ENCODE measurements at places on chromosomes 6 and 20.
A peak's percentile ranks its signal among the peaks of the same experiment; 100 is the strongest.

DNA sequence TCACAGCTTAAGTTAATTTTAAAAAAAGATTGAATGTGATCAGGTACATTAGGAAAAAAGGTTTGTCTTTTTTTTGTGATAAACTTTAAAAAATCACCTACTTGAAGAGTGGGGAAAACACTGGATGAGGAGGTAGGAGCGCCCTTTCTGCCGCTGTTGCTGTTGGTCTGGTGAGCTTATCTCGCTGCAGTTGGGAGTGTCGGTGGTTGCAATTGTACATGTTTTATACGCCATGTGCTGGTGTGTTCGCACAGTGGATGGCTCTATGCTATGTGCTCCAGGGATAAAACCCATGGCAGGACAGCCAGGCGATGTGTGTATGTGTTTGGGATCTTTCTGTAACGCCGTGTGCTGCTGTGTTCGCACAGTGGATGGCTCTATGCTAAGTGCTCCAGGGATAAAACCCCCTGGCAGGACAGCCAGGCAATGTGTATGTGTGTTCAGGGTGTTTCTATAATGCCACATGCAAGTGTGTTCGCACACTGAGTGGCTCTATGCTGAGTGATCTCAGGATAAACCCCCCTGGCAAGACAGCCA lies 1.7 kb downstream of the SLC22A3 start:
- no peak for DNase-seq

GRCh38 chr6:12228447-12229146 lies 61.6 kb upstream of the EDN1 start:
- DNase-seq = no peak

DNA sequence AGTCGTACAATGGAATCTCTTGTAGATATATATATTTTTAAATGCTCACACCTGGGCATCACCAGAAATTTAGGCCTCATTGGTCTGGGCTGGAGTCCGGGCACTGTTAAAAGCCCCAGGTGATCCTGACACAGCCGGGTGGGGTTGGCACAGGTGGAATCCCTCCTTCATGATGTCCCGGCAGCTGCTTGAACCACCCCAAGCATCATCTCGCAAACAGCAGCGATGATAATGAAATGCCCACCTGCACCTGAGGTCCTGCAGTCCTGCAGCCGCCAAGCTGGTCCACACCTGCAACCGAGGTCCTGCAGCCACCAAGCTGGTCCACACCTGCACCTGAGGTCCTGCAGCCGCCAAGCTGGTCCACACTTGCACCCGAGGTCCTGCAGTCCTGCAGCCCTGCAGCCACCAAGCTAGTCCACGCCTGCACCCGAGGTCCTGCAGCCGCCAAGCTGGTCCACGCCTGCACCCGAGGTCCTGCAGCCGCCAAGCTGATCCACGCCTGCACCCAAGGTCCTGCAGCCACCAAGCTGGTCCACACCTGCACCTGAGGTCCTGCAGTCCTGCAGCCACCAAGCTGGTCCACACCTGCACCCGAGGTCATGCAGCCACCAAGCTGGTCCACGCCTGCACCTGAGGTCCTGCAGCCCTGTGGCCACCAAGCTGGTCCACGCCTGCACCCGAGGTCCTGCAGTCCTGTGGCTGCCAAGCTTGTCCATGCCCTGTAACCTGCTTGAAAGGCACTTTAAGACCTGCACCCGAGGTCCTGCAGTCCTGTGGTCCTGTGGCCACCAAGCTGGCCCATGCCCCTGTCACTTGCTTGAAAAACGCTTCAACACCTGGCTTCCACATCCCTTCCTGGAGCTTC lies 261.2 kb downstream of the DLL1 start:
- DNase-seq = no peak

DNA sequence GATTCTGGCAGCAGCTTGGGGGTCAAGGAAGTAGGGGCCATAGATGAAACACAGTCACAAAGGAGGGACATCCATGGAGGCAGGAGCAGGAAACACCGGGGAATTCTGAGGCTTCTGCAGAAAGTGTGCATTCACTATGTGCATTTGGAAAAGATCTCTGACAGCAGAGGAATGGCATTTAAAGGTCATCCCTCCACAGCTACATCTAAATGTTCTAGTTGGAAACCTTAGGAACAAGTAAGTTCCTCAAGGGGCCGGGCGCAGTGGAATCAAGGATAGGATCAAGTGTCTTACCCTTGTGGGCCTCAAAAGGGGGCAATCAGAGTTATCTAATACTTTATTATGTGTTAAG lies 8.8 kb downstream of the C6orf136 start:
- DNase-seq = no peak

DNA sequence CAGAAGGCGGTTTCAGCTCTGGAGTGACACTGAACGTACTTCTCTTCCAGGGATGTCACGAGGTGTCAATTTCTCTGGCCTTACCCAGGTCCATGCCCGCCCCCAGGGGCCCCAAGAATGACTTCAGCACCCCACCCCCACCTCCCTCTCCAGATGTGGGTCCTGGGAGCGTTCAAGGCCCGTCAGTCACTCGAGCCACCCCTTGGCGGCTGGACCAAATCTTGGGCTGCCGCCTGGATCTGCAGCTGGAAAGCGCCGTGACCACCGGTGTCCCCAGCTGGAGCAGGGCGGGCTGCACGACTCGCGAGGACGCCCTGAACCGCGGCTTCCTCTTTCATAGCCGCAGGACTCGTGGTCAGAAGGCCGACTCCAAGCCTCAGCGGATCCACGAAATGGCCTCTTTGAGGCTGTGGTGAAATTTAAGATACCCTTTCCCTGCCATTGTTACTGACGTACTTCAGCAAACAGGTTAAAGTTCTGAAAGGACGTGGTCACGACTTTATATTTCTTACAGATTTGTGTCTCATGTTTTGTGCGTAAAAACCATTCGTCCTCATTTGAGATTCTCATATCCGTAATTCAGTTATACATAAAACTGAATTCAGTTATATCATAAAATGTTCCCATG lies 29.3 kb downstream of the TRIM38 start:
- peak; percentile 70 for DNase-seq

- peak; percentile 82 for DNase-seq
Observed at GRCh38 chr6:138227316-138227781, 9.1 kb upstream of the PBOV1 start.

GRCh38 chr20:22795871-22796270 lies 211.5 kb upstream of the FOXA2 start:
- peak; percentile 85 for DNase-seq

DNA sequence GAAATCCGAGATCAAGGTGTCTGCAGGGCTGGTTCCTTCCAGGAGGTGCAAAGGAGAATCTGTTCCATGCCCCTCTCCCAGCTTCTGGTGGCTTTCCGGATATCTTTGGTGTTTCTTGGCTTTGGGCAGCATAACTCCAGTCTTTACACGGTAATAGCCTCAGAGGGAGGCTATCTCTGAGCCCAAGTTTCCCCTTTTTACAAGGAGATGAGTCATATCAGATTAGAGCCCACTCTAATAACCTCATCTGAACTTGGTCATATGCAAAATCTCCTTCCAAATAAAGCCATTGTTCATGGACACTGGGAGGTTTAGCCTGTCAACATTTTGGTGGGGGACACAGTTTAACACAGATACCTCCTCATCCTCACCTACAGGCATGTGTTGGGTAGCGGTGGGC lies 213.7 kb downstream of the ATXN1 start:
- no peak for DNase-seq

- no peak for DNase-seq
Observed at GRCh38 chr6:148955441-148955840, 208.6 kb downstream of the UST start.

GRCh38 chr6:154427446-154427845 lies 70.8 kb upstream of the IPCEF1 start:
- no peak for DNase-seq

- DNase-seq = no peak
Observed at GRCh38 chr6:91573826-91574416, 987.0 kb upstream of the MAP3K7 start.

DNA sequence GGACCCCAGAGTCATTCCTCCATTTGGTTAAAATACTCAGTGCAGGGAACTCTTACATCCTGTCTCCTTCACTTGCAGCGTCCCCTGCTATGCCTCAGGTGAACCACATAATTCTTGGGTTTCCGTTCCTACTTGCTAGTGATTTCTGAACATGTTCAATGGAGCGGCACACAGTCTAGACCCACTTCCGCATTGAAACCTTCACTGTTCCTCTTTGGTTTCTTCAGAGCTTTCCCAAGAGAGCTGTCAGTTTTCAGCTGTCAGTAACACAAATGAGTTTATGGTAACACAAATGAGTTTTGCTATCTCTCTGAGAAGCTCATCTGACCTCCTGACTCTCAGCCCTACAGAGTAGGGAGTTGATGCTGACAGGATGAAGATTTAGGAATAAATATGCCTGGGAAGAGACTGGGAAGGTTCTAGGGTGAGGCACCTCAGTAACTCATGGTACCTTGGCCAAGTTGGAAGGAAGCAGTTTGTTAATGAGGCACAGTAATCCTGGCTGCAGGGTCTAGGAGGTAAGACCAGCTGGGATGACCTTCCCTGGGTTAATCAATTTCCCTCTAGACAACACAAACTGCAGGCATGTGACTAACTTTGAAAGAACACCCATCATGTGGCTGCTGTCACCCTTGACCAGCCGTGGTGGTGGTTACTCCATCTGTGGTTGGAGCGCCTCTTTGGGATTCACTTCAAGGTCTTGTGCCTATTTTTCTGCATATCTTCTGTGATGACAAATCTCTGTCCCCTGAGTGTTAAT lies 5.4 kb downstream of the SYS1 start:
- DNase-seq = no peak

GRCh38 chr20:59809630-59810448 lies 123.6 kb downstream of the SYCP2 start:
- no peak for DNase-seq

- DNase-seq = peak; percentile 72
Observed at GRCh38 chr6:22146931-22147701, 149.7 kb downstream of the PRL start.

DNA sequence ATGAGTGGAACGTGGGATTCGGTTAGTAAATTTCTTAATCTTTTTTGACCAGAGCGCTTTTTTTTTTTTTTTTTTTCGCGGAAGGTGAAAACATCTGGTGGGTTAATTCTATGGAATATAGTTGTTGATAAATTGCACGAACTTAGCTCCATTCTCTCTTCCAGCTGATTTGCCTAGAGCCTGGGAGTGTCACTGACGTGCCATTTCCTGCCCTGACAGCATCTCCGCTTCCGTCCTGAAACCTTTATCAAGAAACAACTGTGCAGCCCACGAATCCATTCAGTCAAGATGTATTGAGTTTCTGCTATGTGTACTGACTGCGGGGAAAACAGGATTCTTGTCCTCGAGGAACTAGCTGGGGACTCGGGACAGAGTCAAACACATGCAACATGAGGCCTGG lies 59.5 kb upstream of the TGM3 start:
- DNase-seq = no peak

DNA sequence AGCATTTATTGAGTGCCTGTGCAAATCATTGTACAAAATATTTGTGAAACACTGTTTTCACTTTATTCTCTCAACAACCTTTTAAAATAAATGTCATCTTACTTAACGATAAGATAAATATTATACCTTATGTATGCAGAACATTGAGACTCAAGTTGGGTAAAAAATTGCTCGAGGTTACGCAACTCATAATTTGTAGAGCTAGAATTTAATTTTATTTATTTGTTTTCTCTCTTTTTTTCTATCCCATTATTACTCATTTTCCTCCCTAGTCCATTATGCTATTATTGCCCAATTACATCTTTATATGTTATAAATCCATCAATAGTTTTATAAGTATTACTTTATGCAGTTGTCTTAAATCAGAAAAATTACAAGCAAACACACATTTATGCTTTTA lies 77.4 kb upstream of the ELOVL5 start:
- DNase-seq = no peak

- DNase-seq = no peak
Observed at GRCh38 chr6:6176127-6176526, 144.3 kb downstream of the F13A1 start.

DNA sequence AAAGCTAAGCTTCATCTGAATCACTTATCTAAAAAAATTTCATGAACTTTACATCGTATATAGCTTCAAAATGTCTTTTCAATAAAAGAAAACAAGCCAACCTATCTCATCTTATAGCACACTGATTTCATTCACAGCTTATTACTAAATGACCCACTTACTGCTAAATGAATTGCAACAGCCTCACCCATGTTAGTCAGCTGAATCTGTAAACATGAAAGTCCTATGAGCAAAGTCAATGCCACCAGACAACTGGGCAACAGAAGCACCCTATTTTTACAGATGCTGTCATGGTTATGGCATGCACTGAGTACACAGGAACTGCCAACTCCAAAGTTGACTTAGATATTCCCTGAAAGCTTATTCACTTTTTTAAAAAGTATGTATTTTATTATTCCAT lies 41.2 kb upstream of the DST start:
- DNase-seq = peak; percentile 84

DNA sequence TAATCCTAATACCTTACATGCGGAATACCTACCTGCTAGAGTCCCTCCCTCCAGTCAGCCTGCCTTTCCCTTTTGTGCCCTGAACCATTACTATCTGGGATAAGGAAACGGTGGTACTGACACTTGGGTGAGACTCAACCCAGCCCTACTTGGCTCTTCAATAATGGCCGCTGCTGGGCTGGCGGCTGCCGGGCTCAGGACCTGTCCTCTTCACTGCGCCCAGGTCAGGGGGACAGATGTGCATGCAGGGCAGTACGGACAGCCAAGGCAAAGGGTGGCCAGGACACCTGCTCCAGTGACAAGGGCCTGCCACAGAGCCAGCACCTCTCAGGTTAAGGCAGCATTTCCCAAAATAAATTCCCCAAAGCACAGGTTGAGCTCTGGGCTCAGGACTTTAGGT lies 29.9 kb downstream of the UBE2V1 start:
- no peak for DNase-seq

- DNase-seq = no peak
Observed at GRCh38 chr6:114080891-114081510, 110.1 kb upstream of the HDAC2 start.

GRCh38 chr6:5670811-5671561 lies 335.7 kb downstream of the NRN1 start:
- peak; percentile 73 for DNase-seq

DNA sequence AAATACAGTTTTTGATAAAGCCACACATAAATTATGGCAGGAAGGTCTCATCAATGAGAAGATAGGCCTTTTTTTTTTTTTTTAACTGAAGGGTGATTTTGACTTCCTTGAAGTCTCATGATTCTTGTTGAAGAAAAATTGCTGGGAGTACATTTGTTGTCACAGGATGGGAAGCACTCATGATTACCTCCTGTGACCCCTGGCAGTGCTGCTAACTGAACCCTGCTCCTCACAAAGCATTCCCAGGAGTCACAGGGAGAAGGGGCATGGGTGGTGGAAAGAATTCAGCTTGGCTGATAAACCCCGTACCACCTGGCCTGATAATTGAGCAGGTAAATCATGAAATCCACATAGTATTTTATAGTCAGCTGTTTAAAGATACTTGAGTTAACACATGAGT lies 86.9 kb downstream of the CD109 start:
- no peak for DNase-seq

- DNase-seq = no peak
Observed at GRCh38 chr6:1798303-1798964, 188.7 kb downstream of the FOXC1 start.

DNA sequence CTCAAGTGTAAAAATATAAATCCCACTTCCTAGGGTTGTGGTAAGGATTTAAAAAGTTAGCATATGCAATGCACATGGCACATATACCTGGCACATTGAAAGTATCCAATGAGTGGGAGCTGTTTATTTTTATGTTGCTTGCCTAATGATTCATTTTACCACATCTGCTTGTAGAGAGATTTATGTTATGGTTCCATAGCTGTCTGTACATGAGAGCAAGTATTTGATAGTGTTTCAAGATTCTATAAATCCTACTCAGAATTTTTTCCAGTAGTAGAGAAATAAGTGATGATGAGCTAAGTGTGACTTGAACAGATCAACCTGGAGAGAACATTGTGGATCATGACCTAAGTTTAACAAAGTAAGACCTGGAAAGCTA lies 125.3 kb upstream of the SPTLC3 start:
- DNase-seq = no peak

- no peak for DNase-seq
Observed at GRCh38 chr6:148789948-148790347, 43.1 kb downstream of the UST start.
